GOT3 (cell line): ENCODE measurements at places on chromosomes 13 and 19.

GRCh38 chr13:84609716-84610115 lies 727.4 kb upstream of the SLITRK1 start:
- no peak for DNase-seq

DNA sequence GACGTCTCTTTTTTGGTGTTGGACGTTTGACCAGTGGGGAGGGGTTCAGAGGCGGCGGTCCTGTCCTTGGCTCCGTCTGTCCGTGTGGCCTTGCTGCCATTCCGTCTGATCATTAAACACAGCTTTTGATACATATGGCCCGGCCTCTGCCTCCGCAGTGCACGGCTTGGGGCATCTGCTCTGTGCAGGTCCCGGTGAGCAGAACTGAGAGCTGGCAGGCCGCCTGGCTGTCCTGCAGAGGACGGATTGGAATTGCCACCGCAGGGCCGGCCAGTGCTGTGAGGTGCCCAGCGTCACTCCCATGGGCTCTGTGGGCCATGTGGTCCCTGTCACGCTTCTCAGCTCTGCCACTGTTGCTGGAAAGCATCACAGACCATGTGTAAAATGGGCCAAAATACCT lies 5.4 kb upstream of the TMPRSS9 start:
- no peak for DNase-seq

GRCh38 chr13:75299913-75300862 lies 181.8 kb downstream of the TBC1D4 start:
- DNase-seq, result no peak

GRCh38 chr19:46839752-46840497 lies 10.7 kb downstream of the AP2S1 start:
- DNase-seq, result no peak

DNA sequence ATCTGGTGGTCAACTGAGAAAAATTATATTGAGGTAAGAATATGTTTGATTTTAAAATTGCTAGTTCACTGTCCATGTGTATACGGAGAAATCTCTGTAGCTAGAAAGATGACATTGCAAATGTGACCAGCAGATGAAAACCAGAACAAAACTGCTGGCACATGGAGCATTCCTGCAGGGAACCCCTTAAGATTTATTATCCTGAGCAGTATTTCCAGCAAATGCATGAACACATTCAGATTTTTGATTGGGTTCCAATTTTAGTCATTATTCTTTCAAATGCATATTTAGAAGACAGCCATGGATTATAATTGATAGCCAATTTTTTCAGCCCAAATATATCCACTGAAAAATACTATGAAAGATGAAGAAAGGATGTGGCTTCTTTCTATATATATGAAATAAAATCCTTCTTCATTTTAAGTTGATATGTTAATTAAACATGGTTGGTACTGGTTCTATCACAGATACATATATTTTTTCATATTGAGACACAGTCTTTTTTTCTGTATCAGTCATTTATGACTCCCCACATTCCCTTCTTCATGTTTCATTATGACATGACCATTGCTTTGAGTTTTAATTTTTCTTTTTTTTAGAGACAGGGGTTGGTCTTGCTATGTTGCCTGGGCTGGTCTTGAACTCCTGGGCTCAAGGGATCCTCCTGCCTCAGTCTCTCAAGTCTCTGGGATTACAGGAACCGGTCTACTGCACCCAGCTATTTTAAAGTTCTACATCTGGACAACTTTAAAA lies 376.5 kb downstream of the KLF12 start:
- no peak for DNase-seq
